Liver (tissue), 10 donors: ENCODE measurements at places on chromosomes 3 and 15.

DNA sequence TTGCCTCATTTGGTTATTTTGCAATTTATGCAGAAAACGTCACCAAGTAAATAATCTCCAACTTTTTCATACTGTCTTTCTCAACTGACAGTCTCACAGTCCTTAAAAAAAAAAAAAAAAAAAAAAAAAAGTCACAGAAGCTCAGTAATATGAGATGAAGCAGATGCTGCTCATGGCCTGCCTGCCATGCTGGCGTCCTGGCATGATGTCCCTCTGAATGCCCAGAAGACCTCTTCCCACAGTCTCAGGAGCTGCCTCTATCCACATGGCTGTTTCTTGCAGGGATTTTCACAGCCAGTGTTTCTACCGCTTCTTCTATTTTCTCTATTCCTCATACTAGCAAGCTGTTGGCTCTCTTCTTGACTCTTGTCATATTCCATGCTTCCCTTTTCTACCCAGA lies 87.7 kb downstream of the TGFBR2 start:
- DNase-seq = no peak

DNA sequence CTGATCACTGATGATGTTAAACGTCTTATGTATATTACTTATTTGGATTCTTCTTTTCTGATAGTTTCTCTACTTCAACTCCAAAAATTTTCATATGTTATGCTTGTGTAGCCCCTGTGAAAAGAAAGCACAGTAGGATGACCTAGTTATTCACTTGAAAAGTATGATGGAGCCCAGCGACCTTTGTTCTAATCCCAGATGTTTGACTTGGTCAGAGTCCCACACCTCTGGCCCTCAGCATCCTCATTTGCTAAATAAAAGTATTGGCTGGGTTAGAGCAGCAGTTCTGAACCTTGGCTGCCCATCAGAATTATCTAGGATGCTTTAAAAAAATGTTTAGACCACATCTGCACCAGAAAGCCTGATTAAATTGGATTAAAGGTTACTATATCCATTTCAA lies 173.7 kb downstream of the ATG7 start:
- no peak for DNase-seq

- DNase-seq = no peak
Observed at GRCh38 chr3:56833022-56833421, 31.3 kb upstream of the ARHGEF3 start.

DNA sequence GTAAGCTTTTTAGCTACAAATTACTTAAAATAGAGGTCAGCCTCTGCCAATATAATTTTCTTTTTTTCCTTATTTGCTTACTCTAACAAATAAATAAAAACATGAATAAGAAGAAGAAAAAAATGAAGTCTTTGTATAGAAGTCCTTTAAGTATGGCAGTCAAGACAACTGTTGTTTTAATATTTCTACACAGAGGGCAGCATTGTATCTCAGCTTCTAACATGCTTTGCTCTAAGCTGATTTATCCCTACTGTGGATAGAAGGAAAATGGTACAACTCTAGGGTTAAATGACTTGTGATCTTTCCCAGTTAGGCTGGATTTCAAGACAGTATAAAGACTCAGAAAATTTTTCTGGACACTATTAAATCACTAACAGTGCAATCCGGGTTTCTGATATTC lies 104.3 kb upstream of the MEIS2 start:
- no peak for DNase-seq

DNA sequence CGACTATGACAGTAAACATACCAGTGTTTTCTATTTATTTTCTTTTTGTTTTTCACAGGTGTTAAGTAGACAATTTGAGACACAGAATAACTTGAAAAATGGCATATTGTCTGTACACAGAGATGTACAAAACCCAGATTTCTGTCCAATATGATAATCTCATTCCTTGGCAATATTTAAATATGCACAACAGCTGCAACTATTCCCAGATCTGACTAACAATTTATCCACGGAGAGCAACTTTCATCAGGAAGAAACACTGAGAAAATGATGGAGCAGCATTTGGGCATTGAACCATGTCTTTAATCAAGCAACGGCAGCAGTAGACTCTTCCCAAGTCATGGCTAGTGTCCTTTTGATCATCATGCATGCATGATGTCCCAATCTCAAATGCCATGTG lies 452.6 kb downstream of the ZPLD1 start:
- DNase-seq = no peak

- no peak for DNase-seq
Observed at GRCh38 chr15:56820333-56820732, 87.0 kb upstream of the ZNF280D start.

DNA sequence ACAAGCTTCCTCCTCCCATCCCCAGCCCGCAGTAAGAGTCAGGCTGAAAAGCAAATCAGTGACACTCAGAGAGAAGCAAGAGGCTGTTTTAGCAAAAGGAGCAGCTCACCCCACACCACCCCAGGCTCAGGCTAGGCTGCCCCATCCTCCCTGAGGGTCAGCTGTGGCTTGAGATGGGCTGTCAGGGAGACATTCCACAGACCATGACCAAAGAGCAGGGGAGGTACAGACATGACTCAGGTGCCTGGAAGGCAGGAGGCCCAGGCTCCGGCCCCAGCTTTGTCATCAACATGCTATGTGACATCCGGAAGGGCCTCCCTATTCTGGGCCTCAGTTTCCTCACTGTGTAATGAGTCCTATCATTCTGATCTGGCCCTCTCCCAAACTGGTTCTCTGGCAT lies 24.7 kb downstream of the HCN4 start:
- DNase-seq = no peak

DNA sequence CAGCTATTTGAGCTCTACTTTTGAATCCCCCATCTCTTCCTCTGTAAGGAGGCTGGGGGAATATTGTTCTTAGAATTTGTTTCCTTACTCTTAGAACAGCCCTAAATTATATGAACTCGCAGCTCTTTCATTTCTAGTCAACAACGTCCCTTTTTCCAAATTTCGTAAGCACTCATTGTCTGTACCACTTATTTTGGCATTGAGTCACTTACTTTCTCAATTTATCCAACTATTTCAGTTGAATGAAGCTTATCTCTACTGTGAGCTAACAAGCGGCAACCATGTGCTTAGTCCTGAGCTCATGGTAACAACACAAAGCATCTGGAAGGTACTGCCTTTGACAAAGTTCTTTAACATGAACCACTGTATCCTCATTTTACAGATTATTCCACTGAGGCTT lies 191.1 kb downstream of the GREM1 start:
- DNase-seq = no peak

DNA sequence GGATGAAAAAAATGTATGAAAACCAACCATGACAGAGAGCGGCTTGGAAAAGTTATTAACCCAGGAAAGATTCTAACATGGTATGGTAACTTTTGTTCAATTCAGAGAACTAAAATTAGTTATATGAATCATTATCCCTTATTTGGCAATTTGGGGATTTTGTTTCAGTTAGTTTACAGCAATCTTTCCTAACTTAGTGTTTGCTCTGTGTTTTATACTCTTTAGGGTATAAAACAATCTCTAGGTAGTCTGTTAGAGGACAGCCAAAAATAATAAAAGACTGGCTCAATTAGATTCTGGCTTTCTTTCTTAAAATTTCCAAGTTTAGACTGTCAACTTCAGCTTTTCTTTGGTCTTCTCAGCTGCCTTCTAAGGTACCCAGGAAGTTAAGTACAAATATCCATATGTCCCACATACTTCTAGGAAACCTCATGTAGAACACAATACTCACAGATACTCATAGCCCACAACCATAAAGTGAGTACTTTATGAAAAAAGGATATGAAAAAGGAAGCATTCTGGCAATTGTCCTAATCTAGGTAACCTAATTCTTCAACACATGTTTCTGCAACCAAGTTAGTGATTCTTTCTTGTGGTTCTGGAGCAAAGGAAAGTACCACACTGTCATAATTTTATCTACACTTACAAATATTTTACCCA lies 849.3 kb downstream of the ROBO1 start:
- DNase-seq = no peak

- no peak for DNase-seq
Observed at GRCh38 chr3:184380627-184381260, 890 bp downstream of the CHRD start.

- DNase-seq = no peak
Observed at GRCh38 chr3:74520895-74521294, 93.6 kb downstream of the CNTN3 start.

DNA sequence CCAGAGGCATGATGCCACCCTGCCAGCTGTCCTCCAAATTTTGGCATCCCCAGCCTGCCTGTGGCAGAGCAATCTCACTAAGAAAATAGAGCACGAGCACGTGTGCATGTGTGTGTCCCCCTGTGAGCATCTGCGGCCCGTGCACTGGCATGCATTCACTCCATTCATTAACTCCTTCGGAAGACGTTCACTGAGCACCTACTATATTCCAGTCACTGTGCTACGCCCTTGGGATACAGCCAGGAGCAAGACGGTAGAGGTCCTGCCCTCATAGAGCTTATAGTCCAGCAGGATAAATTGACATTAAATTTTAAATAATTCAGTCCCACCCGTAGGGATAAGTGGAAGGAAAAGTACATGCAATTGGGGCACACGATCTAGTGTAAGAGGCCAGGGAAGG lies 40.0 kb upstream of the HES1 start:
- no peak for DNase-seq

- DNase-seq = no peak
Observed at GRCh38 chr3:183698756-183699155, 1.2 kb downstream of the YEATS2 start.

- no peak for DNase-seq
Observed at GRCh38 chr3:190430906-190431305, 18.8 kb downstream of the TMEM207 start.

GRCh38 chr15:54321426-54321825 lies 343.2 kb downstream of the UNC13C start:
- DNase-seq = no peak

DNA sequence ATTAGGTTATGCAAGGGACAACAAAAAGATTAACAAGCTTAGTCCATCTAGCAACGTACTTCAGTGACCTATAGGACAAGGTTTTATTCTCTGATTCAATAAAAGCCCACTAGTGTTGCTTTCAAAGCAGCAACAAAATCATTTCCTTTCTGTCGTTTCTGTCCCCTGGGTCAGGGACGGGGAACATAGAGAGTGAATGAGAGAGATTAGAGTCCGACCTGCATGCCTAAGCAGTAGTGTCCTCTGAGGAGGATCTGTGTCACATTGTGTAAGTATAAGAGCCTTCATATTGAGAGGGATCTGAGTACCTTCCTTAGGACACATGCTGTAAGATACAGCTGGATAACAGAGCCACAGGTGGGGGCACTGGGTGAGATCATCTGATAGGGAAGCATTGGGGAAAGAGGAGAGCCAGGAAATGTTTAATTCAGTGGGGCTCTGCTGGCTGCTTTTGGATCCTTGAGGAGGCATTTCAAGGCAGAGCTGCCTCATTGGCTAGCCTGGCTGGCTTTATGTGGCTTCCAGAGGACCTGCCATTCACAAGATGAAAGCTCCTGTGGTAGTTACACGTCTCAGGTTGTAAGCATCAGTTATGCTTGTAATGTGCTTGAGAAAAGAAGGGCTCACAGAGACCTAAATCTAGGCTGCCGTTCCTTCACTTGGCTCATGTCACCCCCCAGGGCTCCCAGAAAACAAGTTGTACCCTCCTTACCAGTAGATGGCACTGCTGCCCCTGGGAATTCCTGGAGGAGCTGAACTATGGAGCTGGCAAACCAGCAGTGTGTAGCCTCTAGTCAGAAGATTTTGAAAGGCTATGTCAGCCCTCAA lies 2.7 kb downstream of the TMEM108 start:
- peak; percentile 63 for DNase-seq

GRCh38 chr15:29130476-29130875 lies 139.1 kb downstream of the NSMCE3 start:
- no peak for DNase-seq

DNA sequence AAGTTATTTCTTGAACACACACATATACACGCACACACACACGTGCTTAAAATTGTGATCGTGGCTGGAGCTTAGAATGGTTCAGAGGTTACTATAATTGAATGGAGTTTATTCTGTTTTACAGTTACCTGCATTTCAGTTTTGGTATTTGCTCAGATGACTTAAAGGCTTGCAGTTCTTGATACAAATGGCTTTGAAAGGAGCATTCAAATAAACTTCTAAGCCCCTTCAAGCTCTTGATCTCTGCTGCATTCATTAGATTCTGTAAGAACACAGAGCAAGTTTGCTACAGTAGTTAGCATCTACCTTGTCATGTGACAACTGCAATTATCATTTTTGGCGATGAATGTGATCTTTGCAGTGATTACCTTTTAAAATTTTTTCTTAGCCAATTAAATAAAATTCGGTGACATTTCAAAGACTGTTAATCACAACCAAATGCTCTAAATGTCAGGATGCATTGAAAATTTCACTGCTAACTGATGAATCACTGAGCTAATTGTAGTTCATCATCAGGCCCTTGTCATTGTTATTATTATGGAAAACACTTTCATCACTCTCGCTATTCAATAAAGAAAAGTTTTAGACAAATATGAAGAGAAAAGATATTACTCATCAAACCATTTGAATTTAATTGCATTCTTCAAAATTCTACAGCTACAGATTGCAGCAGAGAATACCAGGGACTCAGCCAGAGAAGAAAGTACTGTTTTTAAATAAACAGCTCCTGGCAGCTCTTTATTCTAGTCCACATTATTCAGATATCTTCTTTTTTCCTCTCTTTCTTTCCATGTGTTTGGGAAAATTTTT lies 296.1 kb downstream of the LRTM1 start:
- DNase-seq = no peak

DNA sequence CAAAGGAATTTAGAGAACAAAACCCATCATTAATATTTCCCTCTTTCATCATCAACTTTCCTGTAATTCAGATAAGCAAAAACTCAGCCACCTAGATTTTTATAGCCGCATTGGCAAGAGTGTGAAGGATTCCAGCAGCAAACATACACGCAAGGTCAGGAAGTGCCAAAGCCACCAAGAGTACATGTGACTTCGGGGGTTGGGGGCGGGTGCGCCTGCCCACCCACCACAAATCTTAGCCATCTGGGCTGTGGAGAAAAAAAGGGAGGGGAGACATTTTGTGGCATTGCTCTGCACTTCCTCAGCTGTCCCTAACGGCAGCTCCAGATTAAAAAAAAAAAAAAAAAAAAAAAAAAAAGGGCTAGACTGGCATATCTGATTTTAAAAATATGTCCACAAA lies 148.4 kb downstream of the TNIK start:
- no peak for DNase-seq

DNA sequence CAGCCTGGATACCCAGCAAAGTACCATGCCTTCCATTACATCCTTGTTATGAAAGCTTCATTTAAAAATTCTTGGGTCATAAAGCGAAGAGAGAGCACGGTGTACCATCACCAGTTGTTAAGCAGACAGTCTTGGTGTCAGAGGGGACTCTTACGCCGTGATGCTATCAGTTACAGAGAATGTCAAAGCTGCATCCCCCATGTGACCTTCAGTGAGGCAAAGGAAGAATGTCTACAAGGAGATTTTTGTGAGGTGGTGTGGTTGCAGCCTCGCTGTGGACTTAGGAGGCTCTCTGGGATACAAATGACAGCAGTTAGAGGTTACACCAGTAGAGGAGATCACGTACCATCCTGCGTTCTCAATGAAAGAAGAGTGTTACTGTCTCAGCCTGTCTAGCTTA lies 278.3 kb downstream of the FEZF2 start:
- DNase-seq = no peak

DNA sequence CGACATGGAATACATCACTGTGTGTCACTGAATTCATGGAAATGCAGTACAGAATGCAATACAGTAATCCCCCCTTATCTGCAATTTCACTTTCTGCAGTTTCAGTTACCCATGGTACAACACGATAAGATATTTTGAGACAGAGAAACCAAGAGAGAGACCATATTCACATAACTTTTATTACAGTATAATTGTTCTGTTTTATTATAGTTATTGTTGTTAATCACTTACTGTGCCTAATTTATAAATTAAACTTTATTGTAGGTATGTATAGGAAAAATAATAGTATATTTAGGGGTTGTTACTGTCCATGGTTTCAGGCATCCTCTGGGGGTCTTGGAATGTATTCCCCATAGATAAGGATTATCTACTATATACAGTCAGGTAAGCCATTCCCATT lies 61.8 kb downstream of the MBNL1 start:
- DNase-seq = no peak
